ENCODE measurements at places on chromosomes 1 and 21. TPM values are rescaled to one million over a fixed set of nuclear protein-coding genes. Genes with fewer than 3 reads are reported as not detected.

Gene CELSR2
- 3.6 TPM for total RNA-seq

Gene SPATA6
- total RNA-seq, result 63.2 TPM

Gene OR14K1
- total RNA-seq, result not detected

Gene EXTL1
- 2.3 TPM for total RNA-seq

Gene FCRL6
- not detected for total RNA-seq

Gene ZFP69B
- 6.6 TPM for total RNA-seq

Gene PLPPR5
- total RNA-seq, result 4.1 TPM

Gene LRRC38
- 0.53 TPM for total RNA-seq

Gene ABCA4
- total RNA-seq, result 0.90 TPM

Gene CD1E
- 0.69 TPM for total RNA-seq

Gene TBX15
- total RNA-seq, result 5.2 TPM

Gene AGTRAP
- total RNA-seq, result 21.4 TPM

Gene CFHR4
- not detected for total RNA-seq

Gene DYNLT5
- total RNA-seq, result 6.8 TPM

Gene SPRR1B
- not detected for total RNA-seq

Gene BSND
- not detected for total RNA-seq

Gene NCAM2
- total RNA-seq, result 20.1 TPM

Gene FASLG
- total RNA-seq, result 0.26 TPM

Gene RXRG
- total RNA-seq, result 4.5 TPM

Gene NCF2
- 8.6 TPM for total RNA-seq

All from urinary bladder (tissue), 4 donors.